ENCODE measurements at places on chromosomes 6 and 20.

DNA sequence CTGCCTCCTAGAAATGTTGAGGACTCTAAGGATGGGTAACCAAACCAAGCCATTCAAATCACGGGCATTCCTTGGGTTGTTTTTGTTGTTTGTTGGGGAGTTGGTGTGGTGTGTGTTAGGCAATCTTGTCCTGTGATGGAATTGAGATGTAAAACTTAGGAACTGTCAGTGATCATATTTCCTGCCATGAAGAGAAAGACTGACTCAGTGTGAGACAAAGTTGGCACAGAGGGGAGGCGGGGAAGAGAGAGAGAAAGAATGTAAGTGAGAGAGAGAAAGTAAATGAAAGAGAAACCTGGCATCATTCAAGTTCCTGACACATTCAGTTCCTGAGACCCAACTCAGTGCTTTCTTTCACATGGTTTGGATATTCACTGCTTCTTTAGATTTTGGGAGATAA lies 21.6 kb upstream of the FBXO30 start:
- no peak for DNase-seq

- DNase-seq: no peak
Observed at GRCh38 chr6:37920667-37921066, 101.1 kb downstream of the ZFAND3 start.

DNA sequence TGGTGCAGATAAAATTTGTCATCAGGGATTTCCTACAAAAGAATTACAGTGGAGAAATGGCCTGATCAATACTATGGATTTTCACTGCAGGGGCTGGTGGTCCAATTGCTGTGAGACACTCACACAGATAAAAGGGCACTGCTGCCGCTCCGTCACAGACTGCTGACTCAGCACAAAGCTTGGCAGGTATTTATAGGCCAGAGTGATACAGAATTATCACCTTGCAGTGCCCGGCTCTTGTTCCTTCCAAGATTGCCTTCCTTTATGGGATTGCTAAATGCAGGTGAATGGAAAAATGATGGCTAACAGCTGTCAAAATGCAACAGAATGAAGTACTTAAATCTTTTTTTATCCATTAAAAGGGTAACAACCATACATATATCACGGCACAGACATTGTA lies 247.8 kb upstream of the ZFP64 start:
- DNase-seq: no peak

- no peak for DNase-seq
Observed at GRCh38 chr6:11006061-11006460, 38.0 kb downstream of the ELOVL2 start.

DNA sequence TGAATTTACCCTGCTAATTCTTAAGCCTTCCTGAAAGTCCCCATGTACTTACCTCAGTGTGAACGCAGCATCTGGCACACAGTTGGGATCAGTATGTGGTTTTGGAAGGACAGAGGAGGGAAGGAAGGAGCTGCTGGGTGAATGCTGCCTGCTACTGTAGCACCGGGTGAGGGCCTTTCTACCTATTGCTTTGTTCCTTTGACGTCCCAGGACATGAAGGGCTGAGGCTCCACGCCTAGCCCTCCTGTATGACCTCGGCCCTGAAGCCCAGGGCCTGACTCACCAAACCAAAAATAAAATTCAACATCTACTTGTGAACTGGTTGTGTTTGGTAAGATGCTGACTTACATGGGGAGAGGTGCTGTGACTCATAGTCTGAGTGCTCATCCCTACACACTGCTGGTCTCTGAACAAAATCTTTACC lies 51.1 kb downstream of the ARID1B start:
- no peak for DNase-seq

DNA sequence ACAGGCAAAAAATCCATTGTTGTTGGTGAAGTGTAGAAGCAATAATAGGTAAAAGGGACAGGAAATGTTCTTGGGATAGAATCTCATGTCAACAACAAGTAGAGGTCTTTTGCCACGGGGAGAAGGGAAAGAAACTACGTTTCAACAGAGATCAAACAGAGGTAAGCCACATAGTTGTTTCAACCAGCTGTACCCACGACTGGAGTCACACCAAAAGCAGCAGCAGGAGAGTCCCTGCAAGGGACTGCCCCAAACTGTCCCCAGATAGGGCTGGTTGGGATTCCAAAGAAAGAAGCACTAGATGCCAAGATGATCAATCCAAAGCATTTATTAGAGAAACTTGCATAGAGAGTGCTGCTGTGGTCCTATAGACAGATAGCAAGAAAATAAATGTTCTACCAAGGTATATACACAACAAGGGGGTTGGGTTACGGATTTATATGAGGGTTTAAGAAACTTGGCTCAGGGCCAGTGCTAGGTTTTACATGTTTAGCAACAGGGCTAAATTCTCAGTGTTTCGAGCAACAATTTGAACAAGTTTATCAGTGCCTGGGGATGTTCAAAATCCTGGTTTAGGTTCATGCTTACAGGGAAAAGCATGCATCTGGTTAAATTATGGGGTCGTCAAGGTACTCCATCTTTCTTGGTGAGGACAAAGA lies 466.5 kb downstream of the MMUT start:
- DNase-seq: no peak

- DNase-seq: no peak
Observed at GRCh38 chr6:65199683-65200082, 507.3 kb downstream of the EYS start.

DNA sequence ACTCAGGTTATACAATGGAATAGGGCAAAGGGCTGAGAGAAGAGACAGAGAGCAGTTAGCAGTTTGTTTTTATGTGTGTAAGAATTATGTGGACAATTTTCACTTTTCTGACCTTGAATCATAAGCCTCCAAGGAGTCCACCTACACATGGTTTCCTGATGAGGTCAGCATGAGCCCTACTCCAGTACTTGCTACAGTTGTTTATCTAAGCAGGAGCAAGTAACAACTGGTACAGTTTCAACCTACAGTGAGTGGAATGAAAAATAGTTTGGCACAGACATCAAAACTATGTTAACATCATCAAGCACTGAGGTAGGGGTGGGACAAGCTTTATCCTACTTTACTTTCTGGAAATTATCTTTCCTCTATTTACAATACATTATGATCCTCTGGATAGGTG lies 426.7 kb upstream of the ID4 start:
- DNase-seq: no peak

- DNase-seq: no peak
Observed at GRCh38 chr6:34529665-34530327, 26.3 kb downstream of the SPDEF start.

DNA sequence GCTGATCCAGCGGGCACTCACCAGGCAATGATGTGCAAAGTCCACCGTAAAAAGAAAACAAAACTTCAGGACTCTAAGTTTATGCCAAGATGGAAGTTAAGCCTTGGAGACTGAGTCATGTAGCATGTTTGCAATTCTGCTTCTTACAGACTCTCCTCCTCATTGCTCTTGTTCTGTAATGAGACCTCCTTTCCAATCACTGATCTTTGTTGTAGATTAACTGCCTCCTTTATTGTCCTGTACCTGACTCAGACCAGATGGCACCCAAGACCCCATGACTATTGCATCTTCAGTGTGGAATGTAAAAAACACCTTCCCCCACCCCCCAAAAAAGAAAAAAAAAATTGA lies 11.2 kb downstream of the NEU1 start:
- DNase-seq: no peak

GRCh38 chr20:23358923-23359593 lies 2.9 kb upstream of the GZF1 start:
- DNase-seq: no peak

GRCh38 chr6:170476360-170476759 lies 76.7 kb downstream of the PSMB1 start:
- no peak for DNase-seq

DNA sequence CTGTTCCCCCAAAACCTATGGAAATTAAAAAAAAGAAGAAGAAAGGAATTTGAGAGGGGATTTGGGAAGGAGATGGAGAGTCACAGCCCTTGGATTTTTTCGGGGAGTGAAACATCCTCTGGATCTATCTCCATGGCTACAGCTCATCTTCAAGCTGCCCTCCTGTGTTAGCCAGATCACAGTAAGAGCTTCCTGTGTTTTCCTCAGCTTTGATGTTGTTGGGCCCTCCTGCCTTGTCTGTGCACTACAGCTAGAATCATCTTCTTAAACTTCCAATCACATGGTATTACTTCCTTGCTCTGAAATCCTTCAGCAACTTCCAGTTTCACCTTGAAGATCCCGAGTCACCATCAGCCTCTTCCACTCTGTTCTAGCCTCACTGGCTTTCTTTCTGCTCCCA lies 207.8 kb upstream of the ZFP64 start:
- DNase-seq: no peak

DNA sequence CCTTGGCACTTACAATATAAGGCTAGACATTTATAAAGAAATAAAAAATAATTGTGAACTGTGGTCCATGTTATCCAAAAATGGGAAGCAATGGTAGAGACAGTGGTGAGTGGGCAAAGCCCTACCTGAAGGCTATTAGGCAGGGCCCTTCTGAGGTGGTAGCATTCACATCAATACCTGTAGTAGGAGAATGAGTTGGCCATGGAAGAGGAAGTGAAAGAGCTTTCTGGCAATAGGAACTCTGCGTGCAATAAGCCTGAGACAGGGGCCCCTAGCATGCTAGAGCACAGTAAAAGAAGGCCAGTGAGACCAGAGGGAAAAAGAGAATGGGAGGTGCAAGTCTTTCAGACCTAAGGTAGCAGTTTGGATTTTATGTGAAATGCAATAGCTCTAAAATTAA lies 754.5 kb downstream of the PTPRT start:
- DNase-seq: no peak

DNA sequence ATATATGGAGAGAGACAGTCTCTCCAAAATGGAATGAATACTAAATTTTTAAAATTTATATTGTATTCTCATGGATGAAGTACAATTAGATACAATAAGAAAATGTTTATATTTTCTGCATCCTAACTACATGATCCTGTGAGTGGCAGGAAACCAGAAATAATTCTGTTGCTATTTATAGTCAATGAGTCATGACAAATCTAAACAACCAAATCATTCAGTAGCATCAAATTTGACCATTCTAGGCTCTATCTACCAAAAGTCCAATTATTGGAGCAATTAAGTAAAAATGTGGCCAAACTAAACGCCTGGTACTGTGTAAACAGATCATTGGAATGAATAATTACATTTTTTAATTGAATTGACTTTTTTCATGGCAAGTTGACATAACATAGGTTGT lies 959.8 kb downstream of the EPHA7 start:
- no peak for DNase-seq

GRCh38 chr6:109507490-109508072 lies 24.6 kb upstream of the ZBTB24 start:
- no peak for DNase-seq

- DNase-seq: no peak
Observed at GRCh38 chr6:170372380-170373325, 66.1 kb downstream of the FAM120B start.

GRCh38 chr6:169177516-169178166 lies 76.0 kb downstream of the THBS2 start:
- no peak for DNase-seq

DNA sequence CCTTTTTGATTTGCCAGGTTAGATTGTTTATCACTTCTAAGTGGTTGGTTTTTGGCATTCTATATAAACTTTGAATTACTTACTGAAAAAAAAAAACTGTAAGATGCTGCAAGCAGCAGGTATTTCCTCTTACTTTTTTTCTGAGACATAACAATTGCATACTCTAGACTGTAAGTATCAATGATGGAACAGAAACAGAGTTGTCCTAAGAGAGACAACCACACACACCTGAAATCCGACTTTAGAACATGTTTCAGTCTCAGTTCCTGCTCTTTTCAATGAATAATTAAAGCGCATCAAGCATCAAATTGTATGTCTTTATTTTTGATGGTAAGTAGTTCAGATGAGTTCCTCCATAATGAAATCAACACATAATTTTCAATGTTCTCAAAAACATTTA lies 105.3 kb upstream of the KHDRBS2 start:
- DNase-seq: no peak

- no peak for DNase-seq
Observed at GRCh38 chr6:12137480-12137879, 125.4 kb downstream of the HIVEP1 start.

- no peak for DNase-seq
Observed at GRCh38 chr20:48457193-48458002, 370.4 kb downstream of the PREX1 start.

DNA sequence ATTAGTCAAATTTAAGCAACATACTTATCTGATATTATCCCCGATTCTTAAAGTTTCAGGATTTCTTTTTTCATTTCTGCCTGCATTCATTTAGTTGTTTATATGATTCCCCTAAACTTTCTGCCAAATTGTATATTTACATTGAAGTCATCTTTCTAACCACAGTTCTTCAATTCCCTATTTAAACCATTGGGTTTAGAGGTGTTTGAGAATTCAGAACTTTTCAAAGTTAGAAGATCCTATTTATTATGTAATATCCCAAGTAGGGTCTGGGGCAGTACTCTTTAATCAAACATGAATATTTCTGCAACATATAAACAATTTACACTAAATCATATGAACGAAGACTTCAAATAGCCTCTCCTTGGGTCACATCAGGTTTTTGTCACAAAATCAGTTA lies 52.9 kb downstream of the KLHL31 start:
- DNase-seq: no peak

DNA sequence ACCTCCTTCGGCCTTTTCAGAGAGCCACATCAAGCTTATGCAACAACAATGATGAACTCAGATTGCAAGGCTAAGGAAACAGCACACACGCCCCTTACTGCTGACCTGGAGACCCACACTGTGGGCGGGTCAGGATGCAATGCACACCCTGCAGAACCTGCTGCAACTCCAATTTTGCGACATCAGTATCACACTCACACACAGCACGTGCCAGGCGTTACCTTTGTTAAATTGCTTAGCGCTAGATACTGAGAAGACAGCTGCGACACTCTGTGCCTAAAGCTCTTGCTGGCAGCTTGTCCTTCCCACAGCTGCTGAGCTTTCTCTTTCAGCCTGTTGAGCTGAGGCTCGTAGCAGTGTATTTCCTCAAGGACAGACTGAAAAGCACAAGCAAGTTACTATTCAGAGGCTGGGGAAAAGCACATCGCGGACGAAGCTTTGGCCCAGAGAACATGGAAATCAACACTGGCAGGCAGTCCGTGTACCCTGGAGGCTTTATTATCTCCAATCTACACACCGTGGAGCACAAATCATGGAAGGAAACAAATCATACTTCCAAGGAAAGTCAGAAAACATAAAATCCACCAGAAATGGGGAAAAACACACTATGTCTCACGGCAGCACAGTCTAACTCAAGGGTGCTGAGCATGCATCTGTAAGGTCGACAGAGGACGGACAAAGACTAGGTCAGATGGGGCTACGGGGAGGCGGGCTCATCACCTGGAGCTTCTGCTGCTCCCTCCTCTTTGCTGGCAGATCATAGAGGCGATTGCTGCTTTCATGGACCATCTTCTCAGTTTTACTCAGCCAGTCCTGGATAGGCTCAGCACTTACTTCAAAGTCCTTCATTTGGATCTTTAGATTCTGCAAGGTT lies 268.2 kb downstream of the SYNE1 start:
- DNase-seq: no peak

- no peak for DNase-seq
Observed at GRCh38 chr6:95169775-95170174, 407.6 kb upstream of the MANEA start.

DNA sequence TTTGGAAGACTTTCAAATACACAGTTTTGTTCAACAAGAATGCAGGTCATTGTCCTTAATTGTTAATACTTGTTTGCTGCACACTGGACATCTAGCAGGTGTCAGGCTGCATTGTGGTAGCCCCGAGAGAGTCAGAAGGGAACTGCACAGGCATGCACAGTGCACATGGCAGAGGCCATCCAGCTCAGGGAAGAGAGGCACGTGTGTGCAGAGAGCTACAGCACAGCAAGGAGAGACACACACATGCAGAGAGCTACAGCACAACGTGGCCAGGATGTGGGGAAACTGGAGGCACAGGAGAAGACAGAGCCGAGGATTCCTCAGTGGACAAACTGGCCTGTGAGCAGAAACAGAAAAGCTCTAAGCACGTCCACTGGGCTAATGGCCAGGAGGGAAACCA lies 272.0 kb downstream of the SMOC2 start:
- no peak for DNase-seq

All from DMS 273 treated with DMSO at 0.1 percent for 48 hours (cell line).